Pancreas (tissue), 10 donors: ENCODE measurements at places on chromosomes 4 and X. TPM values are rescaled to one million over a fixed set of nuclear protein-coding genes. Genes with fewer than 3 reads are reported as not detected.

DNA sequence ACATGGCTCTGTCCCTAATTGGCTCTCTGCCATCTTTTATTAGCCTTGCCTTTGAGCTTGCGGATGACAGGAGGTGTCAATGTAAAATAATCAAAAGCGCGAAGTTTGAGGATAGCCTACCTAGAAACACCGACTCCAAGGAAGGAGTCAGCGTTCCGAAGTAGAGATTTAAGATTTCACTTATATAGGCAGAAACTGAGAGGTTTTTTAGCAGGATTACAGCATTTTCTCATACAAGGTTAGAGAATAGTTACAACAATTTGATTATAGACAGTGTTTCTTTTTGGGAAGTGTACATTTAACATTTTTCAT lies 499 bp upstream of the NFXL1 start:
- DNase-seq, result no peak
- H3K36me3 ChIP-seq, result no peaks in the 10 kb centered on the region
- no peak overlapping the region for H3K27ac ChIP-seq
- peak overlapping the region; percentile 83 for H3K4me3 ChIP-seq
- no peaks in the 10 kb centered on the region for H3K27me3 ChIP-seq
- peaks cover 22% of the 10 kb centered on the region for H3K4me1 ChIP-seq

DNA sequence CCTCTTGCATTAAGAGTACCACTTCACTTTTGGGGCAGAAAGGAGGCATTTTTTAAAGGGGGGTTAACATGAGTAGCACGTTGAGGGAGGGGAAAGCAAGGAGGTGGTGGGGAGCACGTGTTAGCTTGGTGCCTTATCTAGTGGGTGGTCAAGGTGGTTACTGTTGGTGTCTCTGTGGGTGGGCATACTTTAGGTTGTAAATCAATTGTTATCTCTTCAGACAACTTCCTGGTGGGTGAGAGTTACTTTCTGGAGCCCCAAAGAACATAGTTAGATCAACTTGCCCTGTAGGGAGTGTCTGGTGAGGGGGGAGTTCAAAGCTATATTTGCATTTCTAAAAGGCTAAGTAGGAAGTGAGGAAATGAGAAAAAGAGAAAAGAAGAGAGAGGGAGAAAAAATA lies 297.7 kb upstream of the CLNK start:
- no peak overlapping the region for H3K4me3 ChIP-seq
- H3K27ac ChIP-seq, result no peak overlapping the region
- no peaks in the 10 kb centered on the region for H3K27me3 ChIP-seq
- no peak for DNase-seq
- no peaks in the 10 kb centered on the region for H3K36me3 ChIP-seq

GRCh38 chrX:72468607-72469006 lies 104.0 kb downstream of the HDAC8 start:
- no peaks in the 10 kb centered on the region for H3K27me3 ChIP-seq
- H3K36me3 ChIP-seq, result no peaks in the 10 kb centered on the region
- no peak overlapping the region for H3K27ac ChIP-seq
- no peak overlapping the region for H3K4me3 ChIP-seq
- H3K4me1 ChIP-seq, result no peaks in the 10 kb centered on the region

- DNase-seq, result no peak
- no peak overlapping the region for H3K4me3 ChIP-seq
- no peaks in the 10 kb centered on the region for H3K4me1 ChIP-seq
- no peaks in the 10 kb centered on the region for H3K27me3 ChIP-seq
- no peak overlapping the region for H3K27ac ChIP-seq
Measured at GRCh38 chrX:1325515-1326116, 11.0 kb upstream of the IL3RA start.

DNA sequence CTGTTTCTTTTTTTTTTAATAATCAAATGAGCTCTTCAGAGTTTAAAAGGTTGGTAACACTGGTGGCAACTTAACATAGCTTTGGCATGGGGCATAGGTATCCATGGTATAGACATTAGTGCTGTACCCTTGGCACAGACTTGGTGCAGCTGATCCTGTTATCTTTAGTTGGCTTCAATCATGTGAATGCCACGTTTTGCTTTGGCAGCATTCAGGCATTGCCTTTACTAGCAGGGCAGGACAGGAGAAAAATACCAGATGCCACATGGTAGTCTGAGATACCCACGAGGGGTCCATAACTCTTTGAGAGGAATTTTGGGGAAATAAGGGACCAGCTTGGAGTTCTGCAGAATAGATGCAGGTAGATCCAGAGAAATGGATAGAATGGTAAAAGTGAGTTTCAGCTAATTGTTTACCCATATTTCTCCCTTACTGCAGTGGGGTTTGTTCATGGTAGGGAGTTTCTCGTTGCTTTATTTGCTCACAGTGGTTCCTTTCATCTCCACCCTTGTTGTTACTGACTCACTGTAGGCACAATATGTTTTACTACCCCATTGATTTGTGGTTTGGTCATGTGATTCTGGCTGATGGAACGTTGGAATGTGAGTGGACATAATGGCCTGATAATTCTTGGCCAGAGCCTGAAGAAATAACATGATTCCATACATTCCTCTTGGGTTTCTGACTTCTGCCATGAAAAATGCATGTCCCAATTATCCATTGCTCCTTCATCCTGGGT lies 342.7 kb downstream of the GLUD2 start:
- H3K36me3 ChIP-seq, result no peaks in the 10 kb centered on the region
- no peaks in the 10 kb centered on the region for H3K27me3 ChIP-seq
- H3K27ac ChIP-seq, result no peak overlapping the region

ZMYM3 gene
- total RNA-seq, result 10.8 TPM

DNA sequence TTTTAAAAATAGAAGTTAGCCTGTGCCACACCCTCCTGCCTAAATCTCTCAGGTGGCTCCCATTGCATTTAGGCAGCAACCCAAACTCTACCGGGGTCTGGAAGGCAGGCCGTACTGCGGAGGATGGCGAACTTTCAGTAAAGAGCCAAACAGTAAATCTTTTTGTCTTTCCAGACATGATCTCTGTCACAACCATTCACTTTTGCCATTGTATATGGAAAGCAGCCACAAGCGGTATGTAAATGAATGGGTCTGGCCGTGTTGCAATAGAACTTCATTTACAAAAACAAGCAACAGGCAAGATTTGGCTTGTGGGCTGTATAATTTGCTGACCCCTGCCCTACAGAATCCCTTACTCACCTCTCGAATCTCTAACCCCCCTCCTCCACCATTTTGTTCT lies 3.3 kb downstream of the RADX start:
- H3K36me3 ChIP-seq, result no peaks in the 10 kb centered on the region
- H3K4me1 ChIP-seq, result no peaks in the 10 kb centered on the region
- DNase-seq, result no peak
- H3K4me3 ChIP-seq, result no peak overlapping the region
- H3K27ac ChIP-seq, result no peak overlapping the region
- H3K27me3 ChIP-seq, result peaks cover 15% of the 10 kb centered on the region

DNA sequence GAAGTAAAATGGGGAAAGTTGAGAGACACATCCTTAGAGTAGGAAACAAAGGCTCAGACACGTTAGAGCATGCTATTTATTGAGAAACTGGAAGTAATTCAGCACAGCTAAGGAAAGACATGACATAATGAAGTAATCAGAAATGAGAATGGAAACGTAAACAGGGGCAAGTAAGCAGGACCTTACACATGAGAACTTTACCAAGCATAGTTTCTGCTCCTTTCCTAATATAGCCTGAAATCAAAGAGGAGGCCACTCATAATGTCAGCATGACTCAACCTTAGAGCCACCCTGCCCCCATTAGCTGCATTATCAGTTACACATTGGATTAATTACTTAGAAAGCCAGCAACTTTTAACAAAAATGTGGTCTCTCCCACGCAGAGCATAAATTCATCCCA lies 558.3 kb upstream of the GRIA3 start:
- no peak overlapping the region for H3K4me3 ChIP-seq
- H3K36me3 ChIP-seq, result no peaks in the 10 kb centered on the region
- no peaks in the 10 kb centered on the region for H3K27me3 ChIP-seq
- H3K27ac ChIP-seq, result no peak overlapping the region
- DNase-seq, result no peak

OPN1MW3 gene
- total RNA-seq, result not detected

DNA sequence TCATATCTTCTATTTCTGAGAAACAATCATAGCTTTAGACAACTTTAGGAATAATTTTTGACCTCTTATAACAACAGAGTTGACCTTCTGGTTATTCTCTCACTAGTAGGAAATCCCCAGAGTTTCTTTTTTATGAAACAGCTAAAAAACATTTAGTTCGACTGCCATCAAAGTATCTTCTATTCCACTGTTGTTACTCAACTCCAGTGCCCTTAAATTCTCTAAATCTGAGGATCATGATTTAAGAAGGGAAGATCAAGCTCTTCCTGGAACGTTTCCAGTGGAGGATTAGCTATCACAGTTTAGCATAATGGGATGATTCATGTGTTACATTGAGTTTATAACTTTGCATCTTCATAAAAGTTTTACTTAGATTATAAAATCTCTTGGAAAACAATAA lies 134.9 kb upstream of the VEGFC start:
- H3K27ac ChIP-seq, result no peak overlapping the region
- no peaks in the 10 kb centered on the region for H3K36me3 ChIP-seq
- no peaks in the 10 kb centered on the region for H3K4me1 ChIP-seq
- no peak overlapping the region for H3K4me3 ChIP-seq

DNA sequence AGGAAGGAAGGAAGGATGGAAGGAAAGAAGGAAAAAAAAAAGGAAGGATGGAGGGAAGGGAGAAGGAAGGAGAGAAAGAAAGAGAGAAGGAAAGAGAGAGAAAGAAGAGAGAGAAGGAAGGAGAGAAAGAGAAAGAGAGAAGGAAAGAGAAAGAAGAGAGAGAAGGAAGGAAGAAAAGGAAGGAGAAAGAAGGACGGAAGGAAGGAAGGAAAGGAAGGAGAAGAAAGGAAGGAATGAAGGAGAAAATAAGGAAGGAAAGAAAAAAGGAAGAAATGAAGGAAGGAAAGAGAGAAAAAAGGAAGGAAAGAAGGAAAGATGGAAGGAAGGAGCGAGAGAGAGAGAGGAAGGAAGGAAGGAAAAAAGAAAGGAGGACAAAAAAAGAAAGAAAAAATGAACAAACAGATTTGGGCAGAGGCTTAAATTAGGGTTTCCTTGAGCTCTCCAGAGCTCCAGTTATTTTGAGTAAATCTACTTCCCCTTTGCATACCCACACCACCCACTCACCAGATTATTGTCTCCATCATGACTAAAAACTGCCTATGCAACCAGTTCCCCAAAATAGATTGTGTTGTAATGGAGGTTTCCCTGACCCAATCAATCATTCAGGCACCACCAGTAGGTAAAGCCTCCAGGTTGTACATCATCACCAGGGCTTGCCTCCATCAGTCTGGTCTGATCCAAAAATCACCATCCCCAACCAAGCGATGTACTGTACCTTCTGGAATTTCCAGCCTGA lies 1722.9 kb upstream of the PCDH10 start:
- H3K27ac ChIP-seq, result no peak overlapping the region
- H3K36me3 ChIP-seq, result no peaks in the 10 kb centered on the region
- no peaks in the 10 kb centered on the region for H3K27me3 ChIP-seq
- DNase-seq, result no peak
- no peaks in the 10 kb centered on the region for H3K4me1 ChIP-seq

GRCh38 chr4:168720396-168720900 lies 223.6 kb downstream of the PALLD start:
- H3K27me3 ChIP-seq, result no peaks in the 10 kb centered on the region
- no peak overlapping the region for H3K27ac ChIP-seq
- DNase-seq, result no peak
